Ovary (tissue), 10 donors: ENCODE measurements at places on chromosomes 5 and 9.

DNA sequence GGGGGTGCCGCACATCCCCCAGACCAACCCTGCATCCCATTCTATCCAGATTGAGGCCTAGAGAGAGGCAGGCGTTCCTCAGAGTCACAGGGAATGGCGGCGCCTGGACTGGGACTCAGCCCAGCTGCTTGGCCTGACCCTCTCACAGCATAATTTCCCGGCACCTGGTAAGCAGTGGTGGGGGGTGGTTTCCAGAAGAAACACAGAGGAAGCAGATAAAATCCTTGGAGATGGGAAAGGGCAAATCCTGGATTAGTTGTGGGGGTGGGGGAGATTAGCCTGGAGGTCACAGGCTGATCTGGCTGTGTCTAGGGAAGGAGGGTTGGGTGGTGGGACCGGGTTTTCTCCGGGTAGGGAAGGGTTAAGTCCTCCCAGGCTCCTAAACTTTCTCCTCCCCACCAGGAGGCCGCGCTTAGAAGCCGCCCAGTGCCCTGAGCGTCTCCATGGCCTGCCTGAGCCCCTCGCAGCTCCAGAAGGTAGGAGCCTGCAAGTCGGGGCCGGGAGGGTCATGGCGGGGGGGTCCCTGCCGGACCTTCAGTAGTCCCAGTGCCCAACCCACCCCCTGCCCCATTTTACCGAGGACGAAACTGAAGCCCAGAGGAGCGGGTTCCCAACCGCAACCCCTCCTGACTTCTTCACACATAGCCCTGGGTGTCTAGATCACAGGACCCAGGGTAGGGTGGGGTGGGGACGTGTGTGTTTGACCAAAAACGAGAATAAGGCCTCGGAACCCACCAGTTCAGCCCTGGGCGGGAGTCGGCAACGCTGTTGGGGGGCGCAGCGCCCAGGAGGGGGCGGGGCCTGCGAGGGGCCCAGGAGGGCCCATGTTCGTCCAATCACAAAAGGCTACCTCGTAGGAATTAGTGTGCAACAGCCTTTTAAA, 1.3 kb downstream of the PHYHD1 start:
- DNase-seq = peak; percentile 77

DNA sequence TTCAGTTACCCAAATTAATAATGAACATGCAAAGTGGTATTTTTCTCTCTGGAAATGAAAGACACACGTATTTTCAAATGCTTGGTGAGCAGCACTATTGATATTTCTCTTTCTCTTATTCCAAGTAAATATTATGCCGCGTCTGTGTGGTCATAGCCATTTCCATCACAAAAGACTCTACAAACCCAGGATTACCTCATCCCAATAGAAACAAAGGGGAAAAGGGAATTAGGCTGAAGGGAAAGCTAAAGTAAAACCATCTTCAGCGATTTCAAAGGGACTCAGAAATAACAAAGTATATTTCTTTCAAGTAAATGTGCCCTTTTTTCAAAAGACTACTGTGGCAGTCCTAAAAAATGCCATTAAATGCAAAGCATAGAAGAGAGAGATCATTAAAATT, 62.0 kb upstream of the FST start:
- DNase-seq = no peak

- no peak for DNase-seq
These were observed 32.3 kb downstream of the TMEM174 start for GRCh38 chr5:73205305-73205704.

DNA sequence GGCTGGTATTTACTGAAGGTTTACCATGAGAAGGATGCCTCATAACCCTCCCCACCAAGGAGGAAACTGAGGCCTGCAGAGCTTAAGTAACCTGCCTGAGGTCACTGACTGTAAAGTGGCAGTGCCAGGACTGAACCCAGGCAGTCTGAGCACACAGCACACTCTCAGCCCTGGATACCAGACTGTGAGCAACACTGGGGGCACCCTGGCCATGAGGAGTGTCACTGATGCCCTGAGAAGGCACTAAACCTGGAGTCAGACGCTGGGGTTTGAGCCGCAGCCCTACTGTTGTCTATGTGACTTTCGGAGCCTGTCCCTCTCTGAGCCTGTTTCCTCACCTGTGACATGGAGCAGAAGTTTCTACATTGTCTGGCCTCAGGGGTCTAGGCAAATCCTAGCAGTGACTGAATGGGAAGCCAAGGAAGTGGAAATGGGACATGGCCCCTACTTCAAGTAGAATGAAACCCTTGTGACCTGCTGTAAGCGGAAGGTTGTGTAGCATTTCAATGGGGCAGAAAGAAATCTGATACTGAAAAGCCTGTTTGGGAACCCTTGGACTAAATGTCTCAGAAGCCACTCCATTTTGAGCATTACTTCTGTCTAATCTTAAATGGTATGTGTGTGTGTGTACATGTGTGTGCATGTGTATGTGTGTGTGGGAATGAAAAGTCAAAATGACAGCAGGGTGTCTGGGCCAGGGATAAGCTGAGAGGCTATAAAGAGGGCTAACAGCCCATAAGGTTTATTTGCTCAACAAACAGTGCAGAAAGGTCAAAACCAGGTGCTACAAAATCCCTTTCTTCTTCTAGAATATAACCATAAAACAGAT, 36.0 kb downstream of the B4GALT1 start:
- DNase-seq = no peak

- DNase-seq = no peak
These were observed 2.5 kb upstream of the ZNF346 start for GRCh38 chr5:177020033-177020432.

DNA sequence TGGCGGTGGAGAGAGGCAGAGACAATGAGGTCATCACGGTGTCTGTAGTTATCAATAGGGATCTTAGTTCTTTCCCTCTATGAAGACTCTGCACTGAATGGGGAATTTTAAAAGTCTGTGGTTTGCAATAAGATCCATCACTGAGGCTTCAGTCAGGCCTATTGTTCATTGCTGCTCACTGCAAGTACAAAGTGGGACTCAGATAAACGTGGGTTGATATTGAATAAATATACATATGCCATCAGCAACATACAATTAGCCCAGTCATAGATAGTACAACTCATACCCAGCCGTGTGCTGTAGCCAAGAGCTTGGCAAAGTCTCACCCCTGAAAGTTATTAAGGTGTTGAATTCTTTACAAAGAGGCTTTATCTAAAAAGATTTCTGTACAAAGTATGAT, 88.4 kb downstream of the ENC1 start:
- DNase-seq = no peak

DNA sequence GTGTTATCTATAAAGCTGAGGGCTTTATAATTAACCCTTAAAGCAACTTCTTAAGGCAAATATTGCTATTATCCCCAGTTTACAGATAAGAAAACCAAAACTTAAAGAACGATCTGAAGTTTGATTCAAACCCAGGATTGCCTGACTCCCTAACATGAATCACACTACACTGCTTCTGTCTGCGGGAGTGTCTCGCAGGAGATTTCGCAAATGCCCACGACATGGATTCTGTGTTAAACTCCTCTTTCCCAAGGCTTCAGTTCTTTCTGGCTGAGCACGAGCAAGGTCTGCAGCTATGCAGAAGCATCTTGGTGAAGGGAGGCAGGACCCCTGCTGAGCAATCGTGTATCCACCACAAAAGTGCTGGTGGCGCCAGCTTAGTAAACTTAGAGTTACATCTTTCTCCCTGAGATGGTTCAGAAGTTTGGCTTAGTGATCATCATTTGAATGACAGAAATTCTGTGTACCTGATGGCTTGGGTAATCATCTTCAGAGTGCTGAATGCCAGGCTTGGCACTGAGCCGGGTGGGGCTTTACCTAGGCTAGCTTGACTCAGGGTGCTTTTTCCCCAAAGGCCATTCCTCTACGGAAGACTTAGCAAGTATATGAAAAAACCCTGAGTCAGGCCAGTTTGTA, 81.4 kb upstream of the PIK3R1 start:
- DNase-seq = no peak

GRCh38 chr9:93059011-93059714, 662 bp downstream of the SUSD3 start:
- DNase-seq = peak; percentile 48

DNA sequence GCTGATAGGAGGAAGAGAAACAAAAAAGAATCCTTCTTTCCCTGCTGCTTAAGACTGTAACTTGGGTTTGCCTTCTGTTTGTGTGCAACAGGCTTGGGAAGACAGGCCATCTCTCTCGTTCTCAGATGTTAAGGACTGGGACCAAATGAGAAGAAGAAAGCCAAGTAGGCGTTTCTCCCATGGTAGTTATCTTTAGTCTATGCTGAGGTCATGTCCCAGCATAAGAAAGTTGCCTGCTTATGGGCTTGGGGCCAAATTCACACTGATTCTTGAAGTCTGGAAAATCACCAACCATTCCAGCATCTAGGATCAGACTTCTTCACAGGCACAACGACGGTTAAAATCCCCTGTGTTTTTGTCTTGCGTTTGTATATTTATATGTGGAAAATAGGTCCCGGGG, 44.2 kb upstream of the PALM2AKAP2 start:
- DNase-seq = no peak

DNA sequence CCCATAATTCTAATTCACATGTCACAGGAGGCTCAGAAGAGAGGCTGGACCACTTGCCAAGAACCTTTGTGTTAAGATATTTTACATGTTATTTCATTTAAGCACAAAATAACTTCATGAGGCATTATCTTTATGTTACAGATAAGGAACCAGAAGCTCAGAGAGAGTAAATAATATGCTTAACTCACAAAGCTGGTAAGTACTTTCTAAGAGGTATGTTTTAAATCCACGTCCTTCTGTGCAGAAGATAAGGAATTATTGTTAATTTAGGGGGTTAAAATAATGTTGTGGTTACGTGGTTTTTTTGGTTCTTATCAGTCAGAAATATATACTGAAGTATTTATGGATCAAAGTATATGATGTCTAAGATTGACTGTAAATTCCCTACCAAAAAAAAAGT, 8.0 kb downstream of the STRBP start:
- no peak for DNase-seq

DNA sequence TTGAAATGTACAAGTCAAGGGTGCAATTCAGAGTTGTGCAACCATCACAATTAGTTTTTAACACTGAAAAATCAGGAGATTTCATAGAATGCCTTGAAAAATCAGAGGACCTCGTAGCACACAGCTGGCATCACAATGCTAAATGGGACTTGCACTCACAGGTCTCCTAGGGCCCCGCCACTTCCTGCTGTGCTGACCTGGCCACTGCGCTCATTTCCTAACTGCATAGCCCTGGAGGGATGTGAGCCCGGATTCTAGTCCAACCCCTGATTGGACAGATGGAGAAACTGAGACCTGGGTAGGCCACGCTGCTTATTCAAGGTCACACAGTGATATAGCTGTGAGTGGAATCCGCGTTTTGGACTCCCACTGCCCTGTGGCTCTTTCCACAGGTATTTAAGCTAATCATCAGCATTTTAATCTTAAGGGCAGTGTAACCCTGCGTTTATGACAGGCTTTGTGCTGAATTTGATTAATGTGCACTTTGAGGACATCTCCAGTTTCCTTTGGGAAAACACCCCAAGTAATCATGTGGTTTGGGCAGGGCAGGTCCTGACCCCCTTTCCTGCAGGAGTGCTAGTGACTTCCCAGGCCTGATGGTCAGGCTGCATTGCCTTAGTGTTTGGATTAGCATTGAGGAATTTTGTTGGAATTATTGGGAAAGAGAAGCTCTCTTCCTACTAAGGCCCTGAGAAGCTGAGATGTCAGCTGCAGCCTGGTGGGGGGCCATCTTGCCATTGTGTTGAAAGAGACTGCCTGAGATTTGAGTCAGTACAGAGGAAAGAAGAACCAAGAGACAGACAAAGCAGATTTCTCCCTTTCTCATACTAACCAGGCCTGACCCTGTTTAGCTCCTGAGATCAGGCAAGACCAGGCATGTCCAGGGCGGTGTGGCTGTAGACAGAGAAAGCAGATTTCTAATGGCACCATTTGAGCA, 36.2 kb downstream of the STC2 start:
- DNase-seq = no peak

- DNase-seq = no peak
These were observed 84.1 kb upstream of the SLCO4C1 start for GRCh38 chr5:102380174-102380573.

DNA sequence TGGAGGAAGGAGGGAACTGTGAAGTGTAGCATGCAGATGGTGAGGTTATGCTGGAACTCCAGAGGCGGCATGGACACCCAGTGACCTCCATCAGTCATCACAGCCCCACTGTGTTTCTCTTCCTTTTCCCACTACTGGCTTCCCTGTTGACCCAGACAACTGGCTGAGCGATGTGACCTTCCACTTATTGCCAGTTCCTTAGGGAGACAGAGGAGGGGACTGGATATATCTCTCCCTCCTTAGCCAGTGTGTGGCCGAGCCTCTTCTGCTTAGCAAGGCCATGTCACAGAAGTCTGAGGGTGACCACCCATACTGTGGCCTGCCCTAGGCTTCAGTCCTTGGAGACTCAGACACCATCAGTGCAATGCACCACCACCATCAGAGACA, 3.0 kb upstream of the PHYKPL start:
- DNase-seq = no peak

- DNase-seq = no peak
These were observed 8.5 kb downstream of the RGMB start for GRCh38 chr5:98781964-98782363.

- no peak for DNase-seq
These were observed 91.6 kb downstream of the FOCAD start for GRCh38 chr9:20775683-20776082.

DNA sequence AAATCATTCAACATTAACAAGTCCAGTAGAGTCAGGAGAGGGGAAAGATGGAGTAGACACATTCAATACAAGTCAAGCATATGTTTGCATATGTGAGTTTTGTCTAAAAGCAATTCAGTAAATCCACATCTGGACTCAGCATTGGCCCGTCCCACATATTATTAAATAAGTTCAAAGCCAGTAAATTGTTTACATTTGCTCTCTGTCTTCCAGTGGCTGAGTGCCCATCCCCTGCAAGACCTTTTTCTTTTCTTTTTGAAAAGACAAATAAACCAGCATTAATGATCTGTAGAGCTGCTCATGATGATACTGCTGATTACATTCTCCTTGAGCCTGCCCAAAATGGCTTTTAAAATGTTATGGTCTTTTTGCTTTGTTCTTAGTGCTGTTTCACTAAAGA, 71.1 kb downstream of the TNC start:
- no peak for DNase-seq

DNA sequence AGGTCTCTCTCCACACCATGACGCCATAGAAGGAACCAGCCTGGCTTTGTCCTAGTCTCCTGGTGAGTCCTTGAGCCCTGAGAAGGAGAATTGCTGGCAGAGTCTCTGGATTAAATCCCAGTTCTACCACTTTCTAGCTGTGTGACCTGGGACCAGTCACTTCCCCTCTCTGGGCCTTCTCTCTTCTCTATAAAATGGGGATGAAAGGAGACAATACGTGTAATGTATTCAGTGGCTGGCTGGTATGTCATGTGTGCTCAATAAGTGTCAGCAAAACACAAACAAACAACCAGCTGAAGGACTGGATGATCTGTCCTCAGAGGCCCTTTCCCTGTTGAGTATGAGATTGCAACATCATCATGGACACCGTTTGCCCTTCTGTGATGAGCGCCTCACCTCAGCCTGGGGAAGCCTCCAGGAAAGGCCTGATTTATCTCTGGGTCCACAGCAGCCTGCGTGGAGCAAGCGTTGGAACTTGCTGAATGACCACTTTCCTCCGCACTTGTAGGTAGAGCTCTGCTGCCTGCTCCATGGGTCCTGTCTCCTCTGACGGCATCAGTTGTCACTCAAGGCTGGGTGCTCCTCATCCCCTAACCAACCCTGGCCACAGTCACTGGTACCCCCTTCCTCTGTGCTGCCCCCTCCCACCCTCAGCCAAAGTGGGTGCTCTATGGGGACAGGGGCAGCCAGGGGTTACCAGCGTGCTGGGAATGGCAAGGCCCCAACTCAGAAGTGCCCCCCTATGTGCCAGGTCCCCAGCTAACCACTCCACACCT, 3.6 kb upstream of the NR5A1 start:
- DNase-seq = peak; percentile 55

- no peak for DNase-seq
These were observed 274.3 kb downstream of the ADAMTSL1 start for GRCh38 chr9:18748251-18748701.

GRCh38 chr9:123642291-123643278, 286.6 kb downstream of the CRB2 start:
- peak; percentile 70 for DNase-seq
